K562 (cell line): ENCODE measurements at places on chromosomes 3 and 15.

DNA sequence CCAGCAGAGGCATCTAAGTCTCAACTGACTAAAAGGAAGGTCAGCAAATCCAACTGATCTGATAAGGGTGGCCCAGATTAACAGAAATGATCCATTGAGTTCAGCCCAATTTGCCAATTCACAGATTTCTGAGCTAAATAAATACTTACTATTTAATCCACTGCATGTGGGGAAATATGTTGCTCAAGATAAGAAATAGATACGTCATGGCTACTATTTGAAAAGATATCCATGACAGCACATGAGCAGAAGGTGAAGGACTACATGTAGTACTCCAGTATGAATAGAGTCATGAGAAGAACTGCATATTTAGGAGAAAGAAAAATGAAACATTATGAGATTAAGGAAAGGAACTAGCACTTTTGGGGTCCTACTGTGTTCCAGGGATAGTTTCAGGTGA lies 332.4 kb downstream of the ARPP21 start:
- no peak for DNase-seq

GRCh38 chr3:34001022-34001421 lies 202.6 kb downstream of the PDCD6IP start:
- DNase-seq = no peak

GRCh38 chr15:44327578-44327977 lies 39.1 kb downstream of the GOLM2 start:
- no peak for DNase-seq

DNA sequence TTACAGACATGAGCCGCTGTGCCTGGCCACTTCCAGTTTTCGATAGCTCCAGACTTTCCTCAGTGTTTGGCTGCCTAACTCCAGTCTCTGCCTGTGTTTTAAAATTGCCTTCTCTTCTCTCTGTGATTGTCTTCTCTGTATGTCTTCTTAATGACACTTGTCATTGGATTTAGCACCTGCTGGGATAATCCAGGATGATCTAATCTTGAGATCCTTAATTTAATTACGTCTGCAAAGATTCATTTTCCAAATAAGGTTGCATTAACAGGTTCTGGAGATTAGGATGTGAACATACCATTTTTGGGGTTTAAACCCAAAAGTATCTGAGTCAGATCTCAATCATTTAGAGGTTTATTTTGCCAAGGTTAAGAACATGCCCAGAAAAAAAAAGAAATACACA lies 222.2 kb upstream of the PDZRN3 start:
- no peak for DNase-seq

- DNase-seq = no peak
Observed at GRCh38 chr3:150220799-150221198, 187.3 kb upstream of the TSC22D2 start.

GRCh38 chr3:151393146-151393830 lies 8.7 kb upstream of the P2RY12 start:
- no peak for DNase-seq

- peak; percentile 9 for DNase-seq
Observed at GRCh38 chr3:69094467-69095205, 9.9 kb downstream of the ARL6IP5 start.
